ENCODE measurements at places on chromosomes 6 and 20. TPM values are rescaled to one million over a fixed set of nuclear protein-coding genes. Genes with fewer than 3 reads are reported as not detected.

- H3K4me1 ChIP-seq = no peaks in the 10 kb centered on the region
- no peak overlapping the region for H3K4me3 ChIP-seq
- H3K36me3 ChIP-seq = no peaks in the 10 kb centered on the region
- H3K27ac ChIP-seq = no peak overlapping the region
- no peak for DNase-seq
- no peaks in the 10 kb centered on the region for H3K27me3 ChIP-seq
These were observed 102.7 kb upstream of the CNKSR3 start for GRCh38 chr6:154613137-154613676.

- H3K27ac ChIP-seq = no peak overlapping the region
- no peaks in the 10 kb centered on the region for H3K27me3 ChIP-seq
- peaks cover 16% of the 10 kb centered on the region for H3K36me3 ChIP-seq
- H3K4me3 ChIP-seq = no peak overlapping the region
- DNase-seq = no peak
These were observed 218.9 kb downstream of the PLCB4 start for GRCh38 chr20:9287826-9288225.

DNA sequence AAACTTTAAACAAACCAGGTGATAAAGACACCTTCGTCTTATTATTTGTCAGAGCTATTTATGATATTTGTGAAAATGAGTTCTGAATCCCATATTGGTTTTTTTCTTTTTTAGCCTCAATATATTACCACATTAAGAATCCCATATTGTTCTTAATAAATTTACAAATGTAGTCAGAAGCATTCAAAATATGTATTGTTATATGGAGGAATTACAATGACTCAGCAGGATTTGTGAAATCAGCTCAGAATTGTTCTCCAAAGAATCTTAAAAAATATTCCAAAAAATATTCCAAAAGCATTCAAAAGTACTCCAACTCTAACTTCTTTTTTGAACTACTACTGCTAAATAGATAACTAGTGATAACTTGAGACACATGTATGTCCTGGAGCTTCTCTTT is 6.5 kb upstream of the ZNF343 start:
- no peaks in the 10 kb centered on the region for H3K4me1 ChIP-seq
- peaks cover 22% of the 10 kb centered on the region for H3K27me3 ChIP-seq
- no peaks in the 10 kb centered on the region for H3K36me3 ChIP-seq
- H3K27ac ChIP-seq = no peak overlapping the region
- no peak for DNase-seq

- no peaks in the 10 kb centered on the region for H3K27me3 ChIP-seq
- H3K36me3 ChIP-seq = peaks cover 22% of the 10 kb centered on the region
- no peak overlapping the region for H3K27ac ChIP-seq
These were observed 63.2 kb downstream of the PDSS2 start for GRCh38 chr6:107396211-107396610.

DNA sequence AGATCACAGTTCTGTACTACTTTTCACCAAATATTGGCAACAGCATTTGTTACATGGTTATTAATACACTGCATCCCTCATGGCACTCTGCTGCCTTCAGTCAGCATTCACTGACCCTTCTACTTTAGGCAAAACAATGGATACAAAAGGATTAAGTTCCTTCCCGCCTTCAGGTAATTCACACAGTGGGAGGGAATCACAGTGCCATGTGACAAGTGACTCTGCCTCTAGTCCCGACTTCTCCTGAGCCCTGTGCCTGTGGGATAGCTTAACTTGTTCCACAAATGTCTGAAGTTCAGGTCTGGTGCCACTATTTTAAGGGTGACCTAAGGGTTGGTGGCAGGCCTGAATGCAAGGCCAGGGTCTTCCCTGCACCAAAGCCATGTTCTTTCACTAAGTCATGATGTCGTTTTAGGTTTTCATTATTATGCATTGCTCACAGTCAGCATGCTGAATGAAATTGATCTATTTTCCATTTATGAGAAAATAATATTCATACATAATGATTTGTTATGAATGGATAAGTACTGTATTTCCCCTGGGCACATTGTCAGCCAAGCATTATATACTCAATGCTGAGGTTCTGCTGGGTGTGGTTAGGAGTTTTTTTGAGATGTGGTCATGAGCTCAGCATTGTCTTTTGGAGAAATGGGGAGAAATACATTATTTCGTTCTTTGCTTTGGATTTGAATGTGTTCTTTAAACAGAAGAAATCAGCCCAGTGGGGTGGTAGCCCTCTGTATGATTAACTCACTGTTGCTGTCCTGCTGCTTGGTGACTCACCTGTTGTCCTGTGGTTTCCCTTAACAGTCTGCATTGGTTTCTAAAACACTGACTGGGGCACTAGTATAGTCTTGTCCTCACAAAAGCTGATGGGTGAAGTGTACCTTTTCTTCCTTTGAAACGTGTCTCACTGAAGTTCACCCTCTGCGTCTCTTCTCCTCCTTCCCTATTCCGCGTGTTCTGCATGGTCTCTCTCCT is 66.4 kb downstream of the AFDN start:
- H3K27me3 ChIP-seq = no peaks in the 10 kb centered on the region
- DNase-seq = no peak
- H3K36me3 ChIP-seq = peaks cover 8% of the 10 kb centered on the region
- H3K4me3 ChIP-seq = no peak overlapping the region
- H3K4me1 ChIP-seq = no peaks in the 10 kb centered on the region

RREB1 gene
- 28.3 TPM for total RNA-seq

GRCh38 chr20:61299618-61300017 is 47.6 kb downstream of the CDH4 start:
- H3K36me3 ChIP-seq = no peaks in the 10 kb centered on the region
- DNase-seq = no peak
- H3K4me1 ChIP-seq = peaks cover 38% of the 10 kb centered on the region
- no peak overlapping the region for H3K4me3 ChIP-seq
- peak overlapping the region; percentile 84 for H3K27ac ChIP-seq

PDE7B gene
- 0.61 TPM for total RNA-seq

GRCh38 chr6:42916288-42916687 is 435 bp downstream of the PTCRA start:
- no peaks in the 10 kb centered on the region for H3K27me3 ChIP-seq
- no peaks in the 10 kb centered on the region for H3K36me3 ChIP-seq
- DNase-seq = no peak
- no peak overlapping the region for H3K4me3 ChIP-seq

PSORS1C2 gene
- total RNA-seq = not detected

GRCh38 chr20:1005452-1006027 is 3.4 kb upstream of the RSPO4 start:
- H3K27me3 ChIP-seq = peaks cover 83% of the 10 kb centered on the region
- H3K4me3 ChIP-seq = no peak overlapping the region
- H3K27ac ChIP-seq = no peak overlapping the region
- H3K4me1 ChIP-seq = peaks cover 7% of the 10 kb centered on the region

GNRH2 gene
- 2.4 TPM for total RNA-seq

C4B gene
- 5.3 TPM for total RNA-seq
